Activated CD4-positive, alpha-beta T cell treated with anti-CD3 and anti-CD28 coated beads, Interleukin-2, amount 10 ng/mL, durations not matched to agents 24 days and 14 days (primary cell): ENCODE measurements at places on chromosomes 7 and 10. TPM values are rescaled to one million over a fixed set of nuclear protein-coding genes. Genes with fewer than 3 reads are reported as not detected.
A peak's percentile ranks its signal among the peaks of the same experiment; 100 is the strongest.

DNA sequence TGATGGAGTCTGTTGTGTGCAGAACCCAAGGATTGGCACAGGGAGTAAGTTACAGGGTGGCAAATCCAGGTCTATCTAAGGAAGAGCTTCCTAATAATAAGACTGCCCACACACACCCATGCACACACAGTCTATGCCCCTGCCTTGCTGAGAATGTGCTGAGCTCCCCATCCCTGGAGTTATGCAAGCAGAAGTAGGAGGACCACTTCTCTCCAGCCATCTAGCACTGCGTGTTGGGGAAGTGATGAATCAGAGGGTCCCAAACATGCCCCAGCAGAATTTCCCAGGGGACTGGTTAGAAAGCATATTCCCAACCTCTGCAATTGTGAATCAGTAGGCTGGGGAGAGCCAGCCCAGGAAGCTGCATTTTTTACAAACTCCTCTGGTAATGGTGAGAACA, 117.2 kb downstream of the CDH23 start:
- DNase-seq = no peak

The DEPP1 gene
- 3.3 and 4.3 TPM in 2 replicates for total RNA-seq

- DNase-seq = no peak
Measured at GRCh38 chr7:3943779-3944520, 642.9 kb downstream of the SDK1 start.

The PON1 gene
- total RNA-seq = not detected in 2 replicates

The IGFBP1 gene
- total RNA-seq = not detected in 2 replicates

DNA sequence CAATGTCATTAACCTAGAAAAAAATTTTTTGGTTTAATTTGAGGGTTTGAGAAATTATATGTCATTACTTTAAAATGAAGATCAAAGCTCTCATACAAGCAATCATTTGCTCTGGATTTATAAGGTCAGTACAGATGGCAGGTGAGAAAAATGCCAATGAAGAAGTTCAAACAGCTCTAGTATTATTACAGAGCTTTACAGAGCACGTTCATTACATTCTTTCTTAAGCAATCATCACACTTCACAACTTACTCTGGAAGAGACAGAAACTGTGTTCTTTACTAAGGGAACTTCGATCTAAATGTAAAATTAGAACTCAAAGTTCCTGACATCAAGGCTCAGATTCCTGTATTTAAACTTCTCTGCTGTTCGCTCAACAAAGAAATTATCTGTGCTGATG, 153.4 kb downstream of the ATE1 start:
- no peak for DNase-seq

GRCh38 chr10:1015688-1016087, 10.0 kb downstream of the IDI2 start:
- no peak for DNase-seq

DNA sequence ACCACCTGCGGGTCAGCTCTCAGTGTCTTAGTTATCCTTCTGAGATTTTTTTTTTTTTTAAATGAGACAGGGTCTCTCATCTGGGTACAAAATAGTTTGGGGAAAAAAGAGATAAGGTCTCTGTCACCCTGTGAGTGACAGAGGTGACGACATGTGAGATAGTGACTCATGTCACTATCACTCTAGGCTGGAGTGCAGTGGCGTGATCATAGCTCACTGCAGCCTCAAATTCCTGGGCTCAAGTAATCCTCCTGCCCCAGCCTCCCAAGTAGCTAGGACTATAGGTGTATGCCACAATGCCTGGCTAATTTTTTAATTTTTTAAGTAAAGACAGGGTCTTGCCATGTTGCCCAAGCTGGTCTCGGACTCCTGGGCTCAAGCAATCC, 10.4 kb downstream of the BLVRA start:
- no peak for DNase-seq

DNA sequence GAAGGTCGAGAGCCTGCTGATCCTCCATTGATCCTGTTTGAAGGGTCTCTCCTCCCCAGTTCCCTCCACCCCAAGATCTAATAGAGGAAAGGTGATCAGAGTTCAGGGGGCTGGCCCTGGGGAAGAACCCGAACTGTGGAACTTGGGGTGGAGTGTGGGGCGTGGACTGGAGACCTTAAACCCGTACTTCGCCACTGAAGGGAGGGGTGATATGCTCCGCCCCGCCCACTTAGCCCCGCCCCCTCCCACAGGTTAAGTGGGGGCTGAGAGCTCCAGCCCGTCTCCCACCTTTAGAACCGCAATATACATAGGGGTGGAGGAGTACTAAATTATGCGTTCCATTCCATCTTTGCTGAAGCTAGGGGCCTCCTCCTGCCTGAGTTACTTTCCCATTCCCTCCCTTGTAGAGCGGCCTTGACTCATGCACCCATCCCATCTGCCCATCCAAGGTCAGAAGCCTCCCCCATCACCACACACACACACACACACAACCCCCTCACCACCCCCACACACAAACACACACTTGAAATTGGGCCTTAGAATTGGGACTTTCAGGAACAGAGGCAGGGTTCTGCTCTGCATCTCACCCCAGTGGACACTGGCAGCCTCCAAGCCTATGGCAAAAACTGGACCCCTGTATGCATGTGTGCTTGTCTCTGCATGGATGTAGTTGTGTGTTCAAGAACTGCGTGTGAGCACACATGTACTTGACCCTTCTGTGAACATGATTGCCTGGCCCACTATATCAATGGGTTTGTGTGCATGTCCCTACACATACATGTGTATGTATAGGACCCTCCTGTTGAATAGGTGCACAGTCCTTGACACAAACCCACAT, 991 bp downstream of the SEMA4G start:
- DNase-seq = peak; percentile 68

The RAB19 gene
- 23.0 and 24.4 TPM in 2 replicates for total RNA-seq

GRCh38 chr7:105496521-105496920, 25.6 kb downstream of the PUS7 start:
- no peak for DNase-seq

DNA sequence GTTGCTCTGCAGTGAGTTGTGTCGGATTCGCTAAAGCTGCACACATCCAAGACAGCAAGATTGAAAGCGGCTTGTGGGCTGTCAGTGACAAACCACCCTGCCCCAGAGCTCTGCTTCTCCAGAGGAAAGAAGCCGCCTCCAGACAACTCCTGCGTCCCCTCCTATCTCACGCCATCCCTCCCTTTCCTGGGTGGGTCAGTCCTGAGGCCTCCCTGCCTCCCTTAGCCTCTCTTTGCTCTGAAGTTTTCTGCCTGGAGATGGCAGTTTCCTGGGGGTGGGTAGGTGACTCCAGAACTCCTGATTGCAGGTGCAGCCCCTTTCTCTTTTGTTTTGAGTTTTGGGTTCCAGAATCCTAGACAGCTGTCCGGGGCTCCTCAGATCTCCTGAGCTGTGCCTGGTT, 78.7 kb downstream of the EMX2 start:
- DNase-seq = no peak

The EBLN1 gene
- total RNA-seq = not detected in 2 replicates

DNA sequence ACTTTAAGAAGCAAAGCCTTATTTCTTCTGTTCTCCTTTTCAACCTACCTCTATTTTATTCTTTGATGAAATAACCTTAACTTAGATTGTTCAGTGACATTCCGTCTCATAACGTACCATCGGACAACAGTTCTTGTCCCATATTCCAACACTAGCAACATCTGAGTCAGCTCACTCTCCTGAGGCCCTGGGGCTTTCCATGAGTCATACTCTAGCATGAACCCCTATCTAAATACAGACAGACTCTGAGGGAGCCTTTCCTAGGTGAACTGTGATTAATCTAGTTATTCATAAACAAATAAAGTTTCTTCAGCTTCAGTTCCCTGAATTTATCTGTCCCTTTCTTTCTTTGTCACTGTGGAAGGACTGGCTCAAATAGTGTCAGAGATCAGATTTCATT, 168.7 kb upstream of the LYZL1 start:
- no peak for DNase-seq

The BZW2 gene
- 104 and 113 TPM in 2 replicates for total RNA-seq

DNA sequence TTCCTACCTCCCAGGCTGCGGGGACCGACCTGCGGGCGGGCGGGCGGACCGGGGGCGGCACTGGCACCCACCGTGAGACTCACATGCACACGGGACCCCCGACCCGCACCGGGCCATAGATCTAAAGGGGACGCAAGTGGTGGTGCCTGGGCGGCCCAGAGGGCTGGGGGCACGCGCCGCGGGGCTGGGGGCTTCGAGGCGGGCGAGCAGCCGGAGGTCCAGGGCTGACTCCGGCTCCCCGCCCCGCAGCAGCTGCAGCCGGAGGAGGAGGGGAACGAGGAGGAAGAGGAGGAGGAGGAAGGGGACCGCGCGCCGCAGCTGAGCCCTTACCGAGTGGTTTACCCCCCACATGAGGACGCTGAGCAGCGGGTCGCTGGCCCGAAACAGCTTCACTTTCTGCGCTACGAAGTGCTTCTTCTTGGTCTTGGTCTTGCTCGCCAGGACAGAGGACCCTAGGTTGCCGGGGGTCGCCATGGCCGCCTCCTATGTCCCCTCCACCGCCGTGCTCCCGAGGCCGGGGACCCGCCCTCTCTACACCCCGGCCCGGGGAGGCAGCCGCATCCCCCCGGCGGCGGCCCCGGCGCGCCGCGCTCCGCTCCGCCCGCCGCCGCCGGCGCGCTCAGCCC, 412 bp downstream of the PIP4K2A start:
- DNase-seq = no peak

DNA sequence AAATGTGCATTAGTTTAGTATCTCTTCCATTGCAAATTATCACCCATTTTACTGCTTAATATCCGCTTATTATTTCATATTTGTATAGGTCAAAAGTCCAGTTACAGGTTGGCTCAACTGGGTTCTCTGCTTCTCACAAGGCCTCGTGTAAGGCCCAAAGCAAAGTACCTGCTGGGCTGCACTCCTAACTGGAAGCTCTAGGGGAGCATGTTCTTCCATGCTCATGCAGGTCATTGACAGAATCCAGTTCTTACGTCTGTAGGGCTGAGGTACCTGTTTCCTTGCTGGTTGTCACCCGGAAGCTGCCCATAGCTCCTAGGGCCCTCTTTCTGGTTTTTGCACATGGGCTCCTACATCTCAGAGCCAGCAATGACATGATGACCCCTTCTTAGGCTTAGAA, 79.6 kb downstream of the RAPGEF5 start:
- DNase-seq = no peak

- DNase-seq = no peak
Measured at GRCh38 chr7:129311429-129311828, 86.6 kb downstream of the AHCYL2 start.

- no peak for DNase-seq
Measured at GRCh38 chr10:62166331-62167131, 102.1 kb downstream of the RTKN2 start.

DNA sequence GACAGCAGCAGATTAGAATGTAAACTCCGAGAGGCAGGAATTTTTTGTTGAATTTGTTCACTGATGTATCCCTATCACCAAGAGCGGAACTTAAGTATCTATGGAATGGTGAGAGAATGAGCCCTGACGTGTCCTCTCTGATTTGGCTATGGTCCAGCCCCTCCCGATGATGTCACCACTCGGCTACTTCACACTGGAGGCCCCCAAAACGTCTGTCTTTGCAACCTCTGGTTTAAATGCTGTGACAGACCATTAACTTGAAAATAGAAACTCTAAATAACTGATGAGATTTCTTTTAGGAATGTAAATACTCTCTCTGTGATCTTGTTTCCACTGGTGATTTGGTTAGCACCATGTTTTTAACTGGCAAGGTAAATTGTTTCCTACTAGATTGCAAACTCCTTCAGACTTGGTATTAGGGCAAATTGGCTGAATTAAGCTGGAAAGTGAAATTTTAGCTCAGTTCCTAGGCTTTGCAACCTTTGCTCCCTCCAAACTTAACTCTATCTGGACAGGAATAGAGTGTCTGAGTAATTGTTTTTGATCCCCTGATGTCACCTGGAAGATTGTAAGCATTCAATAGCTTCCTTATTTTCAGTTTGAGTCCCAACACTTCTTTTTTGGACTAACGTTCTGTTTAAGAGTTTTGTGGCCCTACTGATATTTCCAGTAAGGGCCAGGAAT, 19.1 kb downstream of the SLC16A12 start:
- no peak for DNase-seq

DNA sequence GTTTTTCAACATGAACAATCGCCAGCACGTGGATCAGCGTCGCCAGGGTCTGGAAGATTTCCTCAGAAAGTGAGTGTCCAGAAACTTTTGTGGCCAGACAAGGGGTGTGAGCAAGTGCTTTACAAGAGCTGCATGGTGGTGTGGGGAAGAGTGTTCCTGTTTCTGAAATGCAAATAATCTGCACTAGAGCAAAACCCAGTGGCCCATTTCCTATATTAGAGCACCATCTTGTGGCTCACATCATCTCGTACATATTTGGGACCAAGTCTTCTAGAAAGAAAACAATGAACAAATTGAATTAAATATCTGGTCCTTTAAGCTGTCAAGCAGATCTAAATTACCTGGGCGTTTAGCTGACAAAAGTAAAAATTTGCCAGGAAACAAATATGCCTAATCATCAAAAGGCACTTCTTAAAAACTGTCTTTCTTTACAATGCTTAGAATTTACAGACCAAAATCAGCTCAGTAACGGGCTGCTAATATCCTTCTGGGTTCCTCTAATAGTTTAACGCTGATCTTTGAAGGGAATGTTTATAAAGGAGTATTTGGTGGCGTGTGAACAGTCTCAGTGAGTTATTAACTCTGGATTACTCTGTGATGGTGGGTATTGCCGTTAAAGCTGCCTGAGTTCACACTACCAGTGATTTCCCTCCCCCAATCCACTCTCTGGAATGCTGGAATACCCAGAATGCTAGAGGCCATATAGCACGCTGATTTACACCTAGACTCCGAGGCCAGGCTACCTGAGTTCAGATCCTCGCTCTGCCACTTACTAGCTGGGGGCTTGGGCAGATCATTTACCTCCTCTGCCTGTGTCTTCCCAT, 73.6 kb downstream of the SNX10 start:
- peak; percentile 88 for DNase-seq

- DNase-seq = no peak
Measured at GRCh38 chr7:66768865-66769832, 28.6 kb downstream of the RABGEF1 start.

The RGS10 gene
- total RNA-seq = 137 TPM in 2 replicates

DNA sequence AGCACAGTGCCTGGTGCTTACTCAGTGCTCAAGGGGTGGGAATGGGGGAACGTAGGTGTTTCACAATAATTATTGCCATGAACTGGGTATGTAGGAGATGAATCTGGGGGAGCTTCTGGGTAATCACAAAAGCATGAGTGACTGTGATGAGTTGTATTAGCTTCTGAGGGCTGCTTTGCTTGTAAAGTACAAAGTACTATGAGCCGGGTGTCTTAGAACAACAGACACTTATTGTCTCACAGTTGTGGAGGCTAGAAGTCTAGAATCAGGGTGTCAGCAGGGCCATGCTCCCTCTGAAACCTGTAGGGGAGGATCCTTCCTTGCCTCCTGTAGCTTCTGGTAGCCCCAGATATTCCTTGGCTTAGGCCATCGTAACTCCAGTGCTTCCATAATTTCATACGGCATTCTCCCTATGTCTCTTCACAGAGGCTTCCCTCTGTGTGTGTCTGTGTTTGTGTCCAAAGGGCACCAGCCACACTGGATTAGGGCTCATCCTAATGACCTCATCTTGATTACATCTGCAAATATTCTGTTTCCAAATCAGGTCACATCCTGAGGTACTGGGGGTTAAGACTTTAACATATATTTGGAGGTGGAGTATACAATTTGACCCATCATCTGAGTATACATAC, 84.8 kb upstream of the AGBL3 start:
- no peak for DNase-seq

GRCh38 chr7:17027143-17027788, 145.5 kb upstream of the AGR3 start:
- DNase-seq = no peak

- DNase-seq = peak; percentile 98
Measured at GRCh38 chr10:30027057-30028005, 32.1 kb downstream of the JCAD start.
